ENCODE measurements at places on chromosomes 16 and 17.

GRCh38 chr16:31260136-31260931, 559 bp downstream of the ITGAM start:
- H3K27me3 ChIP-seq = no peaks in the 10 kb centered on the region
- no peak overlapping the region for H3K27ac ChIP-seq
- no peaks in the 10 kb centered on the region for H3K36me3 ChIP-seq
- DNase-seq = no peak
- no peaks in the 10 kb centered on the region for H3K4me1 ChIP-seq

DNA sequence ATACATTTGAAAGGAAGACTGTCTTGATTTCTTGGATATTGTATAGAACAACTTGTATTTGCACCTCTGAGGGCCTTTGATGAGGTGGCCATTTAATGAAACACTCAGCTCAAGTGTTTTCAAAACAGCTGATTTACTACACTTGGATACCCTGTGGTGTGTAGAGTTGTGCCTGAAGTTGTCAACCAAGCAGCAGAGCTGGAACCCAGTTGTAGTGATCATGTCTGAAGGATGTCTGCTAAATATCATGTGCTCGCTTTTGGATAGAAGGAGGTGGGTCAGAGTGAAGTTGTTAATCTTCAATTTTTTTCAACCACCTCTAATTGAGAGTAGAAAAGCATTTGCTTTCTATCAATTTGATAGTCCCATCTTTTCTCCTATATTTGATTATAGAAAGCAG, 175.9 kb upstream of the TBX2 start:
- H3K4me3 ChIP-seq = no peak overlapping the region
- peaks cover 13% of the 10 kb centered on the region for H3K4me1 ChIP-seq
- no peak overlapping the region for H3K27ac ChIP-seq
- no peaks in the 10 kb centered on the region for H3K27me3 ChIP-seq
- DNase-seq = no peak

DNA sequence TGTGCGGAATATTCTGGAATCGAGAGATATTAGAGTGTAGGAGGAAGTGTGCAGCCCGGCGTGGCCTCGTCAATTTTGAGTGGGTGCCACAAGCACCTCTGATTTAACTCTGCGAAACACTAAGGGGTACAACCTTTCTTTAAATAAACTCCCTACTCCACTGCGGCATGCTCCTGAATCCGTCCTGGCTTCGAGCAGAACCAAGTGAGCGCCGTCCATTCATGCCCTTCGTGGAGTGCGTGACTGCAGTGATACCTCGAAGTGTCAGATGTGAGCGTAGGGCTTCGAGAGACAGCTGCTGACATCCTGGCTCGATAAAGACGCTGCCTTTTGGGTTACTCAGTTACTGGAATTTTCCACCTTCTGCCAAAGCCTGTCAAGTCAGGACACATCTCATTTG, 128.8 kb downstream of the FOXL1 start:
- H3K36me3 ChIP-seq = no peaks in the 10 kb centered on the region
- H3K27me3 ChIP-seq = no peaks in the 10 kb centered on the region
- H3K4me1 ChIP-seq = no peaks in the 10 kb centered on the region
- H3K4me3 ChIP-seq = no peak overlapping the region
- DNase-seq = no peak

GRCh38 chr16:27449434-27450195, 47.6 kb downstream of the IL21R start:
- H3K27ac ChIP-seq = peak overlapping the region; percentile 17
- no peaks in the 10 kb centered on the region for H3K4me1 ChIP-seq
- no peak overlapping the region for H3K4me3 ChIP-seq
- no peaks in the 10 kb centered on the region for H3K36me3 ChIP-seq
- no peaks in the 10 kb centered on the region for H3K27me3 ChIP-seq

DNA sequence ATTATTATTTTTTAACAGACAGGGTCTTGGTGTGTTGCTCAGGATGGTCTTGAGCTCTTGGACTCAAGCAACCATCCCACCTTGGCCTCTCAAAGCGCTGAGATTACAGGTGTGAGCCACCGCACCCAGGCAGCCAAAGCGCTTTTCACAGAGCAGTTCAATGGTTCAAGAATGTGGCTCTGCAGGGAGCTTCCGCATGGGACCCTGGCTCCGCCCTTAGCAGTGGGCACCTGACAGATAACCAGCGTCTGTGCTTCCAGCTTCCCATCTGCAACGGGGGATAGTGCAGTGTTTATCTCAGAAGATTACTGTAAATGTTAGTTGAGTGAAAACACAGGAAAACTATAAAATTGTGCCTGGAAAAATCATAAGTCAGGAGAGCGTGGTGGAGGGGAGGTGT, 99.4 kb downstream of the KCNJ12 start:
- H3K4me1 ChIP-seq = no peaks in the 10 kb centered on the region

All from lung (tissue), 17 donors.